ENCODE measurements at places on chromosomes 13 and 19.

DNA sequence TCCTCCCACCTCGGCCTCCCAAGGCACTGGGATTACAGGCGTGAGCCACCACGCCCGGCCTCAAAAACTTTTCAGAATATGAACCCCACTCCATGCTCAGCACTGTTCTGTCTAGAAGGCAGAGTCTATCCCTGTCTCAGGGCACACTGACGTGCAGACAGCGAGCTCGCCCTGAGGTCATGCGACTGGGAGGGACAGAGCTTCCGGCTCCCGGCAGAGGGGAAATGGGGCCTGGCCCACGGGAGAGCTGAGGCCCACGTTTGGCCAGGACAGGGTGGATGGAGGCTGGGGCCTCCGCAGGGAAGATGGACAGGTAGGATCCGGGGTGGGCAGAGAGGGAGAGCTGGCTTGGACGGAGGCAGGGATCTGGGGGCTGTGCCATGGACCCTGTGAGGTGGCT, 2.8 kb upstream of the AZU1 start:
- no peak for DNase-seq

- DNase-seq = no peak
Measured at GRCh38 chr13:74796157-74796556, 662.0 kb upstream of the KLF12 start.

DNA sequence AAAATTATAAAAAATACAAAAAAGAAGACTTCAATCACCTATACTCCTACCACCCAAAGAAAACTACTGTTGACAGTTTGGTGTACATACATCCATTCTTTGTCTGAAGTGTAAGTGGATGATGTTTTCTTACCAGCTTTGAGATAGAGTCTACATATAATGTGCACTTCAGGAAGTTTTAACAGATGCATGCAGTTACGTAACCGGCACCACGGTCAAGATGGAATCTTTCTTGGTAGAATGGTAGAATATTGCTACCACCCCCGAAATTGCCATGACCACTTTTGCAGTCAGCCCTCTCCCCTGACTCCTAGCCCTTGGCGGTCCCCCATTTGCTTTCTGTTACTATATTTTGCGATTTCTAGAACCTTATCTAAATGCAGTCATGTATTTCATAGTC, 1.4 kb downstream of the CUL4A start:
- DNase-seq = no peak

DNA sequence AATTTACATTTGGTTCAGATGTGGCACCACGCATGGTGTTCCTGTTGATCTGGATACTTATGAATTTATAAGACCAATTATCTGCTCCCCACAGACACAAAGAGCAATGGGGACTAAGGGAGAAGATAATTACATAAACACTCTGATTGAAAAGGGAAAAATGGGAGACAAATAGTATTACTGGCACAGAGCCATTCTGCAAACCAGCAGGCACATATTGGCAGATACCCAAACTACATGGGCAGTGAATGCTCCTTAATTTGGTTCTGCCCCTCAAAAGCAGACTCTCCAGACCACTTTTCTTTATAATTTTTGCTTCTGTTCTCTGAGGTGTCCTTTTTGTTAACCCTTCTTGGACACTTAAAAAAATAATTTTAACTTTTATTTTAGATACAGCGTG, 1674.2 kb downstream of the PCDH9 start:
- no peak for DNase-seq

- DNase-seq = no peak
Measured at GRCh38 chr13:44989941-44990340, 603 bp downstream of the GPALPP1 start.

- no peak for DNase-seq
Measured at GRCh38 chr13:70108356-70109105, at the start of gene KLHL1. TSS of gene KLHL1 (minus strand) at chr13:70108452. CDS start at chr13:70107699, 753 bp downstream.

GRCh38 chr19:41307090-41307875, 2.7 kb upstream of the CCDC97 start:
- DNase-seq = no peak

- DNase-seq = peak; percentile 37
Measured at GRCh38 chr19:10000171-10000826, 10.0 kb downstream of the COL5A3 start.

DNA sequence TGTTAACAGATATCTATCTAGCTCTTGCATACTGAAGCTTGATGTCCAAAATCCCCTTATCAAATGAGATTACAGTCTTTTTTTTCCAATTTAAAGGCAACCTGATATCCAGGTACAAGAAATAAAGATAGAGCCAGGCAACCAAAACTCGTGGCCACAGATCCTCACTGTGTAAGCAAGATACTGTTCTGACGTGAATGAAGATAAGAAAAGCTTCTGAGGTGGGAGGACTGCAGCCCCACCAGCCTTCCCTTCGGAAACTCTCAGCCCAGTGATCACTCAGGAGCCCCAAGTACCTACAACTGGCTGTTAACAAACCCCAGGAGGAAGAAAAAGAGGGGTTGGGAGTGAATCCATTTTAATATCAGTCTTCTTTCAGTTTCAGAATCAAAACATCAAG, 191.6 kb downstream of the EFNB2 start:
- DNase-seq = no peak

DNA sequence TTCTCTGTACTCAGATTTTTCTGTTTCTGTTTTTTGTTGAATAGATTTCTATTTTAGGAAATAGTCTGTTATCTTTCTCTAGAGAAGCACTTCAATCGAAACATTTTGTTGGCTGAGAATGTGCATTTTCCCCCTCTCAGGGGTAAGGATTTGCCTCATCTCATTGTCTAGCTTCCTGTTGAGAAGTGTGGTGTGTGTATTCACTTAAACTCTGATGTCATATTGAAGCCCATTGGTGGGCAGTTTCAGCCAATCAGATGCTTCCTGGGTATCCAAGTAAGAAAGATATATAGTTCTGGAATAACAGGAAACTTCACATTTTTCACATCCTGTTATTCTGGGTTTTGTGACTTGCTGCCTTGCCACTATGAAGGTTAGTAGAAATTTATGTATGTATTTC, 87.6 kb downstream of the ARHGEF7 start:
- DNase-seq = no peak

DNA sequence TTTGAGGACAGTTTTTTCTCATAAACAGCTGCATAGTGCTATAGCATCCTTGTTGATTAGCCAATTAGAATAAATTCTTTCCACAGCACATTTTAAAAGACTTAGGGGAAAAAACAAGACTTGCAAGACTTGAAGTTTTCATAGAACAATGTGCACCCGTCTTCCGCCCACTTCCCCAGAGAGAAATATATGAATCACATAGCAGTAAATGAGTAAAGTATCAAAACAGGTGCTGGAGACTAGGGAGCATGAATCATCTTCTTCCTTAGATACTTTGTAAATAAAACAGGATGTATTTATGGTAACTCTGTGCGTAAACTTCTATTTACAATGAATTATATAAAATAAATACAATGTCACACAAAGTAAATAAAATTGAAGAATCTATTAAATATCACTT, 75.1 kb downstream of the COL4A2 start:
- DNase-seq = no peak

DNA sequence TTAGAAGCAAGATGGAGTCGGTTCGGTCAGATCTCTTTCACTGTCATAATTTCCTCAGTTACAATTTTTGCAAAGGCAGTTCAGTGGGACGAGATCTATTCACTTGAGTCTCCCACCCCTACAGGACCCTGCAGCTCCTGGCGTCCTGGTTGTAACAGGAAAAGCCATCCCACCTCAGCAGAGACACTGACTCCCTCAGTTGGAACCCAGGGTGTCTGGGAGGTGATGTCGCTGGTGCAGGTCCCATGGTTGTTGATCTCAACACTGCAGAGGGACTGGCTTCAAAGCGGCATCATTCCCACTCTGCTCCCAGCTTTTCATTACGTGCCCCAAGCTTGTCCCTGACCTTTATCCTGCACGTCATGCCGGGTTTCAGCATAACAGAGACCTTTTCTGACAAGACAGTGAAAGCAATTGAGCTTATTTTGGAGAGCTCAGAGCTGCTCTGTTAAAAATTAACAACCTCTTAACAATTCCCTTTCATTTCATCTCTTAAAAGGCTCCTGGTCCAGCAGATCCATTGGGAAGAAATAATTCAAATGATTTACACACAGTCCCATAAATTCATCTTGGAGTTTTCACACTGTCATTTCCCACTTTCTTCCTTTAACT, 17.6 kb upstream of the COG3 start:
- no peak for DNase-seq

DNA sequence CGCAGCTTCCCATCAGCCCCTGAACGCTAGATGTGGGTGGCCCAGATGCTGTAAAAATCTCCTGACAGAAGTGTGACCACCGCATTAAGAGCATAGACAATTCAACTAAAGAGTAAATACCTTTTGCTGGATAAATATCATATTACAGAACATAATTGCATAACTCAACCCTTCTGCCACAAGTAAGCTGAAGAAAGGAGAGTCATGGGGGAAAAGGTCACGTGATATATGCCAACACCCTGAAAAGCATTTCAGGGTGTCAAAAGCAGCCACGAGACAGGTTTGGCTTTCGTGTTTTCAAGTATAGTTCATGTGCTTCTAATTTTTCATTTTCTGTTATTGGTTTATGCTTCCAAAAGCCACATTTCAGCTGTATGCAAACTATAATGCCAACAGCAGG, 71.3 kb downstream of the LHFPL6 start:
- no peak for DNase-seq

DNA sequence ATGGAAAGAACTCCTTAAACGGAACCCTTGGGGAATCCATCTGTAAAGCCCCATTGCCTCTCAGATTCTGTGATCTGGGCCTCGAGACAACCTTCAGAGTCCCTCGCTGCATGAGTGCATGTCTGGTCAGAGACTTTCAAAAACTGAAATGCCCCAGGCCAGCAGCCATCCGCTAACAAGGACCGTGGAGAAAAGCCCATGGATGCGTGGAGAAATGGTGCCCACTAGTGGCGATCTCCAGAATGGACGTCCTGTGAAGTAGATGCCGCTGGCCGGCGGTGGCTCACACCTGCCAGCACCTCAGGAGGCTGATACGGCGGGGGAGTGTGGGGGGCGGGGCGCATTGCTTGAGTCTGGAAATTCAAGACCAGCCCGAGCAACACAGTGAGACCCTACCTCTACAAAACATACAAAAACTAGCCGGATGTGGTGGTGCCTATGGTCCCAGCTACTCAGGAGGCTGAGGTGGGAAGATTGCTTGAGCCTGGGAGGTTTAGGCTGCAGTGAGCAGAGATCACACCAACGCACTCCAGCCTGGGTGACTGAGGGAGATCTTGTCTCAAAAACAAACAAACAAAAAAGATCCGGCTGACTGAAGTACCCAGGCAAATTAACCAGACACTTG, 7.9 kb upstream of the CDC16 start:
- peak; percentile 94 for DNase-seq

- no peak for DNase-seq
Measured at GRCh38 chr19:37403403-37403802, 32.5 kb downstream of the ZNF527 start.

- DNase-seq = no peak
Measured at GRCh38 chr19:10809651-10810285, 26.2 kb downstream of the TMED1 start.

- DNase-seq = peak; percentile 21
Measured at GRCh38 chr13:114282041-114282670, 755 bp downstream of the UPF3A start.

DNA sequence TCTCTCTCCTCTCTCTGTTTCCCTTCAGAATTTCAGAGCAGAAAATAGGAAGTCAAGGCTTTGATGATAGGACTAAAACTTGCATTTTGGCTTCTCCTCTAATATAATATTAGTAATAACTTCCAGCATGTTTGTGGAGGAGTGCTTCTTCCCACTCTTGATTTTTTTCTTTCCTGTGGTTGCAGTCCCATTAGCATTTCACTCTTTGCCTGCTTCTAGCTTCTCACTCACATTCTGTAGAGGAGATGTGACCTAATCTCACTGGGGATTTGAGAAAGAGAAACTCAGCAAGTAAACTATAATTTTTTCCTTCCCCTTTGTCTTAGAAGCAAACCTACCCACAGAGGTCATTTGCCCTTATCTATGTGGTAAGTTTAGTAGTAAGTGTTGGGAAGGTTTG, 169.4 kb upstream of the HTR2A start:
- DNase-seq = no peak

DNA sequence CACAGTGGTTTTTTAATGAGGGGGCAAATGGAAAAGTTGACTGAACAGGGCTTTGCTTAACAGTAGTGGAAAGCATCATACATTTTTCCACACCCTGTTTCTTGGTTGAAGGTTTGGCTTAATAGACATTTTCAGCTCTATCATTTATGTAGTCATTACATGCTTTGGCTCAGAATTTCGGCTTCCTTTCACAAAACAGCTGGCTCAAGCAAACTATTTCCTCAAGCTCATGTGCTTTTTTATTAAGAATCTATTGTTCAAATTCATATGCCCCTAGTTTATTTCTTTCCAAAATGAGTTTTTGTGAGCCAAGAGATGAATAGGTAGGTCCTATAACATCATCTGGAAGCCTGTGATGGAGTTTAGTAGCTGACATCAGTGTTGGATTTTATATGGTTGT, 113.8 kb downstream of the SLITRK6 start:
- DNase-seq = no peak

DNA sequence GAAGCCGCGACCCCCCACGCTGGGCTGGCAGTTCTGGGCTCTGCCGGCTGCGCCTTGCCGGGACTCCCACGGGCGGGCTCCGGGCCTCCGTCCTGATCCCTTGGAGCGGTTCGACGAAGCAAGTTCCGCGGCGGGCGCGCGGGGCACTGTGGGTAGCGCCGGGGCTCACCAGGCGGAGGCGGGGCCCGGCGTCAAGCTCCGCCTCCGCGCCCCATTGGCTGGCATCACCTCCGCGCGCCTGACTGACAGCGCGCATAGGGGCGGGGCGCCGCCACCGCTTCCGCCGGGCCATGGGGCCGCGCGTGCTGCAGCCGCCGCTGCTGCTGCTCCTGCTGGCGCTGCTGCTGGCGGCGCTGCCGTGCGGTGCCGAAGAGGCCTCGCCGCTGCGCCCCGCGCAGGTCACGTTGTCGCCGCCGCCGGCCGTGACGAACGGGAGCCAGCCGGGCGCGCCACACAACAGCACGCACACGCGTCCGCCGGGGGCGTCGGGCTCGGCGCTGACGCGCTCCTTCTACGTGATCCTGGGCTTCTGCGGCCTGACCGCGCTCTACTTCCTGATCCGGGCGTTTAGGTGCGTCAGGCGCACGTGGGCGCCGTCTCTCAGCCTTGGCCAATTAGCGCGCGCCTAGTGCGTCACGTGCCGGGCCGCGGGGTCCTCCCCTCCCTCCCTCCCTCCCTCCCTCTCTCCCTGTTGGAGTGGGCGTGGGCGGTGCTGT, at the start of gene FAM174C:
TSS of gene FAM174C (plus strand) at position 271 of the 716 bp plus-strand sequence. CDS start at position 291, 20 bp downstream.
- DNase-seq = peak; percentile 87

GRCh38 chr19:51293571-51294210, 17.8 kb upstream of the IGLON5 start:
- DNase-seq = no peak
